ENCODE measurements at places on chromosomes 5 and 9.

GRCh38 chr5:94072116-94072515, 330.7 kb upstream of the POU5F2 start:
- no peak for DNase-seq

GRCh38 chr9:23821375-23822181, 4.5 kb downstream of the ELAVL2 start:
- DNase-seq = peak; percentile 62

GRCh38 chr5:177423671-177424070, 2.8 kb upstream of the GRK6 start:
- DNase-seq = no peak

DNA sequence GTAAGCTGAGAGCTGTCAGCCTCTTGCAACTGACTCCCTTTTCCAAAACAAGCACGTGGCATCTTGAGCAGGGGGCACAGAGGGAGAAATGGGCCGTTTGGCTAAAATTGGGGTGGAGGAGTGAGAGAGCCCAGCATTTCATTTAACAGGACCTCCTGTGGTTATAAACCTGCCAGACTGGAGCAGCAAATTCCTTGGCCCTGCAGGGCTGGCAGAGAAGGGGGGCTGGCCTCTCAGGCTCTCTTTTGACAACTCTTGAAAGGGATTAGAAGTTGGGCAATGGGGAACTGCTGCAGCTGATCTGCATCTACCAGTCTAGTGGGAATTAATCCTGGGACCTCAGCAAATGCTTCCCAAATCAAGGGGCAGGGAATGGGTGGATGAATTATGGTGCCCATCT, 7.2 kb upstream of the POU4F3 start:
- DNase-seq = no peak

GRCh38 chr9:95962936-95963335, 87.4 kb downstream of the ERCC6L2 start:
- DNase-seq = no peak

DNA sequence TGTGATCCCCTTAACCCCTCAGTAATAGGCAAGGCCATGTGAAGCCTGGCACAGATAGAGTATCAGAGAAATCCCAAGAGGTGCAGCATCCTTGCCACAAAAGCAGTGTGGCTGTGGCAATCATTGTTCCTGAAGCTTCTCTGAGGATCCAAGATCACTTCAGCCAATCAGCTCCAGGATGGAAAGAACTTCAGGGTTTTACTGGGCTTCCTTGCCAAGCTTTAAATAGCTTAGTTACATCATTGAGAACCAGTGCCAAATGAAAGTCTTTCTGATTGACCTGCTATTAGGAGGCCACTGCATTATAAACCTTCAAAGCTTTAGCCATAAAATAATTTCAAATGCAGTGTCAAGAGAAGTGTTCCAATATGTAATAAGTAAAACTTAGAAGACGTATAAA, 430.6 kb downstream of the PIK3R1 start:
- no peak for DNase-seq

GRCh38 chr9:99414321-99414720, 192.2 kb downstream of the SEC61B start:
- no peak for DNase-seq

- no peak for DNase-seq
Observed at GRCh38 chr9:3807601-3808000, 281.8 kb upstream of the RFX3 start.

- no peak for DNase-seq
Observed at GRCh38 chr9:83598487-83598886, 24.5 kb upstream of the IDNK start.

- no peak for DNase-seq
Observed at GRCh38 chr5:81980598-81981260, 8.9 kb downstream of the ATG10 start.

- DNase-seq = no peak
Observed at GRCh38 chr5:176906126-176906525, 7.0 kb upstream of the HK3 start.

GRCh38 chr5:117245130-117245529, 670.5 kb upstream of the SEMA6A start:
- no peak for DNase-seq

GRCh38 chr9:135009794-135010585, 77.5 kb upstream of the OLFM1 start:
- DNase-seq = no peak

DNA sequence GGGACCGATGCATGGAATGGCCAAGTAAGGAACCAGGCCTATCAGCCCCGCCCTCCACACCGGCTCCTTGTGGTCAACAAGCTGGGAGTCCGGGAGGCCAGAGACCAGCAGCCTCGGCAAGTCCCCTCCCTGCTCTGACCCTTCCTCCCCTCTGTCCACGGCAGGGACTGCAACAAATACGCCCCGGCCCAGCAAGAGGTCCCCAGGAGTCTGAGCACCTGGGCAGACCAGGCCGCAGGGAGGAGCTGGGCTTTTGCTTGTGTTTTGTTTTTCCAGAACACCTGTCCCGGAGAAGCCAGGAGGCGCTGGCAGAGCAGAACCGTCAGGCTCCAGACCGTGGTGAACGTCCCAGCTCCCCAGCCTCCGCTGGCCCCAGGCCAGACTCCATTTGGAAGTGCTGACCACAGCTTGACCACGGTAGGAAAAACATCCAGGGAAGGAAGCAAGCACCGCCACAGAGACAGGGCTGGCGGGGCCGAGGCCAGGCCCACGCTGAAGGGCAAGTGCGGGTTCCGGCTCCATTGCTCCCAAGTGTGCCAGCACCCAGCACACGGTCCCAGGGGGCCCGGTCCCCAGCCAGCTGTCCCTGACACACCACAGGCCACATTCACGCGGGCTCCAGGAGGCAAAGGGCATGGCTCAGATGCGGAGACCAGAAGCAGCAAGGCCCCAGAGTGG, 56.7 kb downstream of the VAV2 start:
- DNase-seq = no peak

DNA sequence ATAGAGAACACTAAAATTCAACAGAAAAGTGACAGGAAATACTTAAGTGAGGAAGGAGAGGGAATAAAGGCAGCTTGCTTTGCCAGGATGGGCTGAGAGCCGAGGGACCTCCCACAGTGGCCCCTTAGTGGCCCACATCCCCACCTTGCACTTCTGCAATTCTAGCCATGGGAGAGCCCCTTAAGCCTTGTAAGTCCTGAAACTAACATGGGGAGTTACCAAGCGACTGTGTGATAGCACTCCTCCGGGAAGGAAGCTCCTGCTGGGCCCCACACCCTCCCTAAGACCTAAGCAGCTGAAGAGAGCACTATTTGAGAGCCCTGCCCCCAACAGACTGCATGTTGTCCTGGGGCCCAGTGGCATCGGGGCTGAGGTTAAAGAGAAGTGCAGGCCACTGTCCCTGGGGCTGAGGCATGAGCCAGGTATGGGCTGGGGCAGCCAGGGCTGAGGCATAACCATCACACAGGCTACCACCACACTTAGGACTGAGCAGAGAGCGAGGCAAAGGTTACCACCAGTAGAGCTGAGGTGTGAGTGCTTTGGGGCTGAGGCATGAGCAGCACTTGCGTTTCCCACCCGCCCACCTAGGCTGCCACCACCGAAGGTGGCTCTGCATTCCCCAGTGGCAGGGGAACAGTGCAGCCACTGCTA, 301.8 kb upstream of the TRPC7 start:
- DNase-seq = no peak

GRCh38 chr9:129776938-129777768, 24.3 kb upstream of the PTGES start:
- no peak for DNase-seq

DNA sequence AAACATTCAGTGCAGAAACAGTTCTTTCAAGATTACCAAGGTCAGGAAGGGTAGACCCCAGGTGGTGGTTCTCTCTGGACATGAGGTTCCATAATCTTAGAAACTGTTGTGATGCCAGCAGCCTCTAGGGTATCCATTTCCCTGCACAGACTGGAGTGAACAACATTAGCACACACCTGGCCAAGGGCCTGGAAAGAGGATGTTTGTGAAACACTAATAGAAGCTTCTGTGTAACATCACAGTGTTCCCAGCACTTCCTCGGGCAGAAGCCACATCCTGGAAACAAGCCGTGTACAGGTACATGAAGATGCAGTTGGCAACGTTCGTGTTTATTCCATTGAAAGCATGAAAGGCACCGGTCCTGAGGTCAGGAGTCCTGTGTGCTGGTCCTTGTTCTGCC, 598.2 kb upstream of the KLF4 start:
- no peak for DNase-seq

GRCh38 chr5:37319037-37319782, 51.7 kb downstream of the NUP155 start:
- no peak for DNase-seq

- no peak for DNase-seq
Observed at GRCh38 chr9:63817622-63818518, 1467.1 kb downstream of the FOXD4L5 start.

DNA sequence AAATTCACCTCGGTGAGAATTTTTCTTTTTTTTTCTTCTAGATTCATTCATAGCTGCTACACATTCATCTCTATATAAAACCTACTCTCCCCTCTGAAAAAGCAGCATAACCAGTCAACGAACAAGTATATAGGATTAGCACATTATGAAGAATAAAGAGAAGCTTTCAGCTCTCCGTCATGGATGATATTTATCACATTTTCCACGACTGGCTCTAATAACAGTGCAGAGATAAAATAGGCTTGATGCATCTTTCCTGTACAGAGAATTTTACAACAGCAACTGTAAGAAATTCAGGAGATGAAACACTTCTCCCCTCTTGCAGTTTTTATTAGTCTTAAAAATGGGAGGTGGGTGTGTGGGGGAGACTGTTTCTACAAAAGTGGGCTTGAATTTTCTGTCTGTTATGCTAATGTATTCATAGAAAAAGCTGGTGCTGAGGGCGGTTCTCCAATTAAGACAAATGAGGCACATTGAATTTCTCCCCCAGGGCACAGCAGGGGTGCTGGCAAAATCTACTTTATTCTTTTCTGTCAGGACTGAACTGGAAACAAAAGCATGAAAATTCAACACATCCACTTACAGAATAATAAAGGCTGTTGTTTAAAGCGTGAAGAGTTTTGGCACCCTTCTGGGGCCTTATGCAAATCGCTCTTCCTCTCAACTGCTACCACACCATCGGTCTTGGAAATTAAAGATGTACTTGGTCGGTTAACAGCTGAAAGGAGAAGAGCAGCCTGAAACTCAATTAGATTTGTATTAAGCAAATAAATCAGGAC, 233.9 kb upstream of the ZNF608 start:
- DNase-seq = peak; percentile 14

GRCh38 chr9:109488791-109489492, 9.2 kb downstream of the PTPN3 start:
- no peak for DNase-seq

GRCh38 chr5:81121836-81122630, 111.1 kb upstream of the CKMT2 start:
- no peak for DNase-seq

GRCh38 chr5:5140479-5141338, 579 bp downstream of the ADAMTS16 start:
- no peak for DNase-seq

GRCh38 chr5:5932824-5933223, 445.5 kb downstream of the MED10 start:
- no peak for DNase-seq

DNA sequence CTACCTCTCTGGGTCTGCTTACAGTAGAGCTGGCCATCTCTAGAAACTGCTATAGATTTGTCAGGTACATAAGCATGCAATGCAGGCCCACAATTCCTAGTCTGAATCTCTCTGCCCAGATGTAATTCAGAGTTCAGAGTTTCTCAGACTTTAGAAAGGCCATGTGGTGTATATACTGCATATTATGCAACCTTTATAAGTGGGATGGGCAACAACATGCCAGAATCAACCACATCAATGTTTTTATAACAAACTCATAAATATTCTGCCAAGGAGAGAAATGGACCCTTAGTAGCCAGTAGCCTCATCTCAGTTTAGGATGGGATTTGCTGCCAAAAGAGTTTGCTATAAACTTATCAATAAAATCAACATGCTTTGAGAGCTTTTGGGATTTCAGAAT, 78.8 kb downstream of the SLC1A1 start:
- DNase-seq = no peak

DNA sequence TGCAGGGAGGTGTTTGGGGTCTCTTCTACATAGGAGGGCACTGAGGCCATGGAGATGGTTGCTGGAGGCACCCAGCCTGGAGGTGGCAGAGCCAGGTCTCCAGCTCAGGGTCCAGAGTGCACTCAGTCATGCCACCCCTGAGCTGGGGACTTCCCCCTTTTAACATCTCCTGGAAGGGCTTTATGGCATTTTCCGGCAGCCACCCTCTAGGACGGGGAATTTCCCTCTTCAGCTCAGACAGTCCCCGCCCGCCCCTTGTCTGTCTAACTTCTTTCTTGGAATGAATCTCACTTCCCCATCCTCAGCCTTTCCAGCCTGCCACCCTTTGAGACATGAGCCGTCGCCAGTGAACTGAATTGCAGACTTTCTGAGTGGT, 49.9 kb downstream of the COL15A1 start:
- no peak for DNase-seq

GRCh38 chr5:111158105-111158744, 66.0 kb upstream of the CAMK4 start:
- peak; percentile 21 for DNase-seq

DNA sequence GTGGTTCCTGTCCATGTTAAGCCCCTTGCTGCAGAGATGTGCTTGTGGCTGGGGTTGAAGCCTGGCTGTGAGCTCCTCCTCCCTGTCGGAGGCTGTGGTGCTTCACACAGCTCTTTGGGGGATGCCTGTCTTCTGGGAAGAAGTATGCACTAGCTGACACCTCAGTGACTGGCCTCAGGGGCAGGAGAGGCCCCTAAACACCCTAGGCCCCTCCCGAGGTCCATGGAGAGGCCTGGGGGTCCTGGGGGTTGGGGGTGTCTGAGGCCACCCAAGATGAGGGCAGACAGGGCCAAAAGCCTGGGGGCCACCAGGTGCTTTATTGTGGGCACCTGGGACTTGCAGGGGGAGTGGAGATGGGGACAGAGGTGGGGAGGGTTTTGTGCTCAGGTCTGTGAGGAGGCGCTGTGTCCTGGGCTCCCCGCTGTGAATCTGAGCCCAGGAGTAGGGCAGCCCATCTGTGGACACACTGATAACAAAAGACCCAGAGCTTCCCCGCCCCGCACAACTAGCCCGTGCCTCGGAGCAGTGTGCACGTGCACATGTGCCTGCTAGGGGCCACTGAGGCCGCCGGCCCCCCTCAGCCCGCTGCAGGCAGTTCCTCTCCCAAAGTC, 92.0 kb downstream of the PHF2 start:
- DNase-seq = no peak

DNA sequence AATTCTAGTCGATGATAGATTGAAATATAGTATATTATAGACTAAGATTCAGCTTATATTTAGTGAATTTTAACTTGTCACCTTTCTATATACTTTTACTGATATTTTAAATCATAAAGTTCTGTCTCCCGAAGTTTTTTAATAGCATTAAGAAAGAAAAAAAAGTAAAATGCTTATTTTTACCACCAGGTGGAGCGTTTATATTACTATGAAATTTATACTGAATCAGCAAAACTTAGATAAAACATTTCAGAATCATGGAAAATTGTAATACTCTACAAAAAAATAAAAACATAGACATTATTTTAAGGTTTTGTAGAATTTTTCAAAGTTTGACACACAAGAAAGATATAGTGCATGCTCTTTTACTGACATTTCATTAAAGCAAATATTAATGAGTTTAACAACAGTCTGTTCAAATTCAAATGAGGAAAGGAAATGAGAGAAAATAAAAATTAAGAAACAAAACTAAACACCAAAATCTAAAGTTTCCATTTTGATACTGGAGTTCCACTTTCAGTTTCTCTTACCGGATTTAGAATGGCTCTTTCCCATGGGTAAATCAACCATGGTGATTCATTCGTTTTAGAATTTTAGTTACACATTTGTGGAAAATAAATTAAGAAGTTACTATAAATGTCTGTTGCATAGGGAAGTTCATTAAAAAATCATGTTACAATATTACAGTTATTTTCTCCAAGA, 1035.3 kb downstream of the CDH12 start:
- DNase-seq = no peak

Measured in NCI-H1930 (cell line).